ENCODE measurements at places on chromosomes 7 and 10. TPM values are rescaled to one million over a fixed set of nuclear protein-coding genes. Genes with fewer than 3 reads are reported as not detected.

ETV1 gene
- 3.2 TPM for total RNA-seq

RASA4B gene
- 1.7 TPM for total RNA-seq

FKBP9 gene
- total RNA-seq, result 90.8 TPM

PITRM1 gene
- total RNA-seq, result 84.2 TPM

SORCS1 gene
- not detected for total RNA-seq

CLRN3 gene
- total RNA-seq, result not detected

ZCWPW1 gene
- 0.85 TPM for total RNA-seq

SLC26A3 gene
- total RNA-seq, result not detected

IL15RA gene
- total RNA-seq, result 2.8 TPM

MOGAT3 gene
- total RNA-seq, result not detected

CHPF2 gene
- total RNA-seq, result 44.9 TPM

RAMP3 gene
- total RNA-seq, result not detected

THSD7A gene
- total RNA-seq, result 3.3 TPM

WDR11 gene
- 17.4 TPM for total RNA-seq

WNT8B gene
- total RNA-seq, result not detected

COL17A1 gene
- total RNA-seq, result 1.9 TPM

NPC1L1 gene
- 0.06 TPM for total RNA-seq

SUGCT gene
- 1.0 TPM for total RNA-seq

NUTM2B gene
- total RNA-seq, result 0.55 TPM

TMEM178B gene
- total RNA-seq, result 1.5 TPM

SLC13A1 gene
- not detected for total RNA-seq

ZNF438 gene
- total RNA-seq, result 2.3 TPM
